ENCODE measurements at places on chromosomes 2 and 18. TPM values are rescaled to one million over a fixed set of nuclear protein-coding genes. Genes with fewer than 3 reads are reported as not detected.

EVX2 gene
- not detected for total RNA-seq

RGPD4 gene
- not detected for total RNA-seq

IL36B gene
- not detected for total RNA-seq

FSHR gene
- not detected for total RNA-seq

ATP6V1B1 gene
- 17.9 TPM for total RNA-seq

NT5C1B gene
- not detected for total RNA-seq

MTA3 gene
- 23.1 TPM for total RNA-seq
